ENCODE measurements at places on chromosomes 11 and 22.

DNA sequence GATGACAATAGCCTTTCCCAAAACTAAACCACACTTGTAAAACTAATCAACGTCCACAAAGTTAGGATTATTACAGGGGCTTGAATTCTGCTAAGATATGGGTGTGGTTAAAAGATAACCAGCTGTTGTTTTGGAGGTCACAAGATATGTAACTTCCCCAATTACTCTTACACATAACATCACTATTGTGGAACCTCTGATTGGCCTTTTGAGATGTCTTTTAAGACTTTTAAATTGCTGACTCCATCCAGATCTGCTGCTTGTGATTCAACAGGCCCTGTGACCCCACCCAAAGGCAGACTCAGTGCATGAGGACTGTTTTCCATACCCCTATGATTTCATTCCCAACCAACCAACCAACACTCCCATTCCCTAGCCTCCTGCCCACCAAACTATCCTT lies 893.9 kb downstream of the OPCML start:
- DNase-seq: no peak
- no peak overlapping the region for H3K4me3 ChIP-seq
- H3K27me3 ChIP-seq: no peaks in the 10 kb centered on the region

- no peak for DNase-seq
- H3K4me1 ChIP-seq: no peaks in the 10 kb centered on the region
- H3K36me3 ChIP-seq: peaks cover 6% of the 10 kb centered on the region
Observed at GRCh38 chr11:63719987-63720386, 38.7 kb downstream of the RTN3 start.

DNA sequence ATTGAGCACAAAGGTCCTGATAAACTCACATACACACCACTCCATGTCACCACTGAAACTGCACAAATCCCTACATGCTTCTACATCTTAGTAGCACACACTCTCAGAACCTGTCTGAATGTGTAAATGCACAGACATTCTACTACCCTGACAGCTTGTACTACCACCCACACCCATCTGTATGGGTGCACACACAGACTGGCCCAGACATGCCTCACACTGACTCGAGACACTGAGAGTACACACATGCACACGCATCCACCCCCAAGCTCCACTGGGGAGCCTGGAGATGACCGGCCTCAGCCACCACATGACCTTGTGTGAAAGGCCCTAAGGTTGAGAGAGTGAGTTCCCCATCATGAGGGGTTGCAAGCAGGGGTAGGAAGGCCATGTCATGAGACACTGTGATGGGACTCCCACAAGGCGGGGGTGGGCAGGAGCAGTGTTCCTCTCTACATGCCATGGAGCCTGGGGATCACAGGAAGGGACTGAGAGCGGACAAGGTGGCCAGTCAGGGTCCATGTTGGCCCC lies 28.1 kb downstream of the ARAP1 start:
- H3K27me3 ChIP-seq: no peaks in the 10 kb centered on the region
- H3K36me3 ChIP-seq: peaks cover 9% of the 10 kb centered on the region
- DNase-seq: no peak
- peaks cover 8% of the 10 kb centered on the region for H3K4me1 ChIP-seq
- no peak overlapping the region for H3K4me3 ChIP-seq

DNA sequence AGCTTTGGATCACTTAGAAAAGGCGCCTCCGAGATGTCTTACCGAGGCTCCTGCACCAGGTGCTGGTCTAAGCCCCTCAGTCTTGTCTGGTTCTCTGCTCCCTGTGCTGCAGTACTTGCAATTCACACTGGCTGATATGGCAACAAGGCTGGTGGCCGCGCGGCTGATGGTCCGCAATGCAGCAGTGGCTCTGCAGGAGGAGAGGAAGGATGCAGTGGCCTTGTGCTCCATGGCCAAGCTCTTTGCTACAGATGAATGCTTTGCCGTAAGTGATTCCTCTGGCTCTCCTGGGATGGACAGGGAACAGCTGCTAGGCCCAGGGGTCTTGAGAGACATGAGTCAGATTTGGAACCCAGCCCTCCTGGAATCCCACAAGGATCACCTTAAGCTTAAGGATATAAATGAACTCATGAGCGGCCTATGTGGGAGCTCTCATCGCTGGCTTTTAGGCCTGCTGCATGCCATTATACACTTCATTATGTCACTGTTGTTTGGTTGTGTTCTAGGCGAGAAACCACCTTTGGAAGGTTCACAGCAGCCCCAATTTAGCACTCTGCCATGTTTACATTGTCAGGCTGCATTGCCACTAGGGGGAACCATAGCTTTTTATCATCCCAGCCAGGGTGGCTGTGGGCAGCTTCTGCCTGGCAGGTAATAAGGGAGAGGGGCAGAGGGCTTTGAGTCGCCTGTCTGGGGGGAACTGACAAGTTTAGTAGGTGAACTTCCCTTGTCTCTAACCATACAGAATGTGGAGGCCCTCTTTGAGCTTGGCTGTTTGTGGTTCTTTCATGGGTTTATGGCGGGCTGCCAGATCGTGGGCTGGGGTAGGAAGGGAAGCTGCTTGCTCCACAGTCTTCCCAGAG lies 8.5 kb downstream of the ACAD8 start:
- peaks cover 40% of the 10 kb centered on the region for H3K36me3 ChIP-seq
- peak; percentile 72 for DNase-seq
- no peaks in the 10 kb centered on the region for H3K27me3 ChIP-seq
- no peak overlapping the region for H3K4me3 ChIP-seq

DNA sequence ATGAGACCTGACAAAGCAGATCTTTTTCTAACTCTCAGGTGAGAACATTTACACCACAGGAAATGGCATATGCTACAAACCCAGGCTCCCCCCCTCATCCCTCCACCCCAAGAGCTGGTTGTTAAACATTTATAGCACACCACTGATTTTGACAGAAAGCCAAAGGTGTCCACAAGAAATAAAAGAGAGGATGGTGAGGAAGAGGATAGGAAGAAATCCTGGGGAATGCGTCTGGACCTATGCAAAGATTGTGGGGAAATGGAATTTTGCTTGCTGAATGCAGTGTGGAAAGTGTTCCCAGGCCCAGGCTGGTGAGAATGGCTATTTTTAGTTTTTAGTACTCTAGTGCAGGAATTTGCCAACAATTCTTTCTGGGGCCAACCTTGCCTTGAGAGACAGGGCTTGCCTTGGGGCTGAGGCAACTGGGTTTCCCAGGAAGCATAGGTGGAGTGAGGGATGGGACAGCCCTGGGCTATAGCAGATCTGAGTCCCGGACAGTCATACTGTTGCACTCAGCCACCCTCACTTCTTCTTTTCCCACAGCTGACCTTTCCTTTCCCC lies 163.9 kb downstream of the ADAMTS15 start:
- H3K4me3 ChIP-seq: no peak overlapping the region
- H3K4me1 ChIP-seq: peaks cover 3% of the 10 kb centered on the region
- H3K27ac ChIP-seq: no peak overlapping the region
- no peak for DNase-seq
- no peaks in the 10 kb centered on the region for H3K36me3 ChIP-seq

DNA sequence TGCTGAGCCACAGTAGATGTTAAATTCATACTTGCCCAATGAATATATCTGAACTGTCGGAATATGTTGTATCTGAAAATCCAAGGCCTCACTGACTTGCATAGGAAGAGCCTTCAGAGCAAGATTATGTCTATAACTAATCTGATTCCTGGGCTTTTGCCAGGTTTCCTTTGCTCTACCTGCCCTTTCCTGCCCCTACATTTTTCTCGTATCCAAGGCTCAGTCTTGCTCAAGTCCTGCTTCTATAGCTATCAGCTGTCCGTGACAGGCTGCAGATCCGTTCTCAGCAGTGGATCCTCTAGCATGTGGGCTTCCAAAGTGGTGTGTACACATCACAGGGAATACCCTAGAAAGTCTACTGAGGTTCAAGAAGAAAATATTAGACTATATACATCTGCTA lies 18.8 kb upstream of the USP47 start:
- DNase-seq: no peak
- no peak overlapping the region for H3K27ac ChIP-seq
- no peaks in the 10 kb centered on the region for H3K36me3 ChIP-seq
- no peaks in the 10 kb centered on the region for H3K27me3 ChIP-seq
- no peak overlapping the region for H3K4me3 ChIP-seq
- no peaks in the 10 kb centered on the region for H3K4me1 ChIP-seq

- no peak overlapping the region for H3K4me3 ChIP-seq
- H3K27ac ChIP-seq: peak overlapping the region; percentile 27
- no peak for DNase-seq
- H3K27me3 ChIP-seq: no peaks in the 10 kb centered on the region
- peaks cover 10% of the 10 kb centered on the region for H3K4me1 ChIP-seq
Observed at GRCh38 chr22:46774253-46774979, 12.0 kb downstream of the TBC1D22A start.

GRCh38 chr11:24233041-24233440 lies 263.8 kb upstream of the LUZP2 start:
- no peaks in the 10 kb centered on the region for H3K27me3 ChIP-seq
- H3K4me3 ChIP-seq: no peak overlapping the region
- no peak for DNase-seq
- no peaks in the 10 kb centered on the region for H3K4me1 ChIP-seq
- H3K36me3 ChIP-seq: no peaks in the 10 kb centered on the region
- no peak overlapping the region for H3K27ac ChIP-seq

- H3K4me3 ChIP-seq: no peak overlapping the region
- H3K36me3 ChIP-seq: no peaks in the 10 kb centered on the region
- no peak for DNase-seq
- H3K4me1 ChIP-seq: peaks cover 8% of the 10 kb centered on the region
Observed at GRCh38 chr11:94776351-94777321, 8.5 kb downstream of the AMOTL1 start.

GRCh38 chr22:31278626-31279326 lies 13.5 kb downstream of the PIK3IP1 start:
- H3K36me3 ChIP-seq: peaks cover 35% of the 10 kb centered on the region
- no peaks in the 10 kb centered on the region for H3K4me1 ChIP-seq
- H3K27me3 ChIP-seq: no peaks in the 10 kb centered on the region
- no peak overlapping the region for H3K27ac ChIP-seq
- DNase-seq: no peak

GRCh38 chr11:100119176-100119575 lies 567.9 kb upstream of the ARHGAP42 start:
- H3K27me3 ChIP-seq: no peaks in the 10 kb centered on the region
- H3K4me1 ChIP-seq: peaks cover 3% of the 10 kb centered on the region
- no peaks in the 10 kb centered on the region for H3K36me3 ChIP-seq
- no peak for DNase-seq
- H3K4me3 ChIP-seq: no peak overlapping the region

DNA sequence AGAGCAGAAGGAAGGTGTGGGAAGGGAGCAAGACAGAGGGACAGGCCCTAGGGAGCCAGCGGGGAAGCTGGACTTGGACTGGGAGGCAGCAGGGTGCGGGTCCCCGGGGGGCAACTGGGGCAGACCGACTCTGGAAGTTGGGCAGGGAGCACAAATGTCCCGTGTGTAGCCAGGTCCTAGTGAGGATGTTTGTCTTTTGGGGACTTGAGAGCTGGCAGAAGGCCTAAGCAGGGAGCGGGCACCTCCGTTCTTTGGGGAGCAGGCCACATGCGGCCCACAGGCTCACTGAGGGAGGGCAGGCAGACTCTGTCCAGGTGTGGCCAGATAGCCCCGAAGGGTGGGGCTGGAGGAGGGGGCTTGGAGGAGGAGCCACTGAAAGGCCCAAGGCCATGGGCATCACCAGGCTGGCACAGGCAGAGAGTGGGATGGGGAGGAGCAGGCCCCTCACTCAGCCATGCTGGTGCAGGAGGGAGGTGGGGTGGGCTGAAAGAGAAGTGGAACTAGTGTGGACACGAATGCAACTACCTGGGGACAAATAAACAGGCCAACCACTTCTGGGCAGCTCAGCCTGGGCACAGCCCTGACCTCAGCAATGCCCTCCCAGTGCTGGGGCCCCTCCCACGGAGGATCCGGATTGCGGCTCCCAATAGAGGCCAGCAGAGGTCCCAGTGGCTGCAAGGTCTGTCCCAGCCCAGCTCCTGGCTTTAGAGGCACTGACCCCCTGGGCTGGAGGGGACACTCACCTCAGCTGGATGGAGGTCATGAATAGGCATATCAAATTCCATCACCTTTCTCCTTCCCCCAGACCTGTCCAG lies 1.3 kb upstream of the SCARF2 start:
- no peak overlapping the region for H3K27ac ChIP-seq
- H3K4me3 ChIP-seq: no peak overlapping the region
- H3K27me3 ChIP-seq: peaks cover 52% of the 10 kb centered on the region
- no peak for DNase-seq
- H3K36me3 ChIP-seq: no peaks in the 10 kb centered on the region
- H3K4me1 ChIP-seq: peaks cover 6% of the 10 kb centered on the region

DNA sequence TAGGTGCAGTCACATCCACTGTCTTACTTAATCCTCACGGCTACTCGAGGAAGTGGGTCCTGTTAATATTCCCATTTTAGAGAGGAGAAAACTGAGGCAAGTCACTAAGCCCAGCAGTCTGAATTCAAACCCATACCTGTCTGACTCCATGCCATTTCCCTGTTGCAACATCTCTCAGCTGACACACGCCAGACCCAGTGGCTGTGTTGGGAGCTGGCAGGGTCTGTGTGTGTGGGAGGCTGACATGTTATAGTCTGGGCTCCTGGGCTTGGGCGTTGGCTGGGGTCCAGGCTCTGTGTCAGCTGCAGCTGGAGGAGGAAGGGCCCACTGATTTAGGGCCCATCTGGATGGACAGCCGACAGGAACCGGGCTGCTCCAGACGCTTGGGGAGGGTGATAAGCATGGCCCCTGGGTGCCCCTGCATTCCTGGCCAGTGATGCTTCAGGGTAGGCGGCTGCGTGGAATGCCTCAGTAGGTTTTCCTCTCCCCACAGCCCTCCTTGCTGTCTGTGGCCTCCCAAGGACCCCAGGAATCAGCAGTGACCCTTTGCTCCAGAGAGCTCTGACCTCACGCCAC lies 562.5 kb downstream of the MN1 start:
- H3K4me3 ChIP-seq: no peak overlapping the region
- no peak overlapping the region for H3K27ac ChIP-seq
- H3K27me3 ChIP-seq: no peaks in the 10 kb centered on the region

DNA sequence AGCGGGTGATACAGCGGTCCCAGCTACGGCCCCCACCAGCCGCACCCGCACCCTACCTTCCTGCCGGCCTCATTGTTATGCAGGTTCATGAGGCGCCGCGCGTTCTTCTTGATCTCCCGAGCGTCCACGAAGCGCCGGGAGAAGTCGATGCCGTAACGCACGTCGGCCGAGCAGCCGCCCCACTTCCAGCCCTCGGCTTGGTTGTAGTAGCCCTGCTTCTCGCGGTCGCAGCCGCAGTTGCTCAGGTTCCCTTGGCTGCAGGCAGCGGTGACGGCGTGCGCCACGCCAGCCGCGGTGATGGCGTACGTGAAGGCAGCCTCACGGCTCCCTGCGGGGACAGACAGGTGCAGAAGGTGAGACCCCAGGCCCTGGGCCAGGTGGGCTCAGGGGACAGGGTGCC lies 45.9 kb downstream of the WNT7B start:
- no peak overlapping the region for H3K4me3 ChIP-seq
- no peaks in the 10 kb centered on the region for H3K27me3 ChIP-seq
- no peak overlapping the region for H3K27ac ChIP-seq

Data from H1 (cell line).